ENCODE measurements at places on chromosomes 2 and 18.

DNA sequence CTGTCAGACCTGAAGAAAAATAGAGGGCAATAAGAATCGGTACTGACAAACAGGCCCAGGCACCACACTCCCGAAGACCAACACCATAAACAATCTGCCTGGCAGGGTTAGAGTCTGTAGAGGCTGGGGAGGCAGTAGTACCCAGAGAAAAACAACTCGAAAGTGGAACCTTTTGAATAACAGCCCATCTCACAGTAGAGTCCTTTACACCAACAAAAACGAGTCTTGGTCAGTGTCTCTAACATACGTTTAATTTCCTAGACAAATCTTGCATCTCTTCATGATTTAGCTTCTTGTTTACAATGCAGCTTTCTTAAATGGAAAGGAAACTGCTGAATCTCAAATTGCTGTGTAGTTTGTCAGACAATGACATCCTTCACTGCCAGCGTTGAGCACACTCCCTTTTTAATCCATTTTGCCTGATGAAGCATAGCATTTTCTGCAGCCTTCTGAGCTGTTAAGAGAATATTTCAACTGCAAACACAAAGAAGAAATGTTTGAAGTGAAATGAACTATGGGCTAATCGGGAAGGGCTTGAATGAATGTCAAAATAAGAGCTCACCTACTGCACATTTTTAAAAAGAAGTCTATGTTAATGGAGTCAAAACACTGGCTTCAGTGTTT is 73.1 kb upstream of the DSG1 start:
- no peak for DNase-seq

DNA sequence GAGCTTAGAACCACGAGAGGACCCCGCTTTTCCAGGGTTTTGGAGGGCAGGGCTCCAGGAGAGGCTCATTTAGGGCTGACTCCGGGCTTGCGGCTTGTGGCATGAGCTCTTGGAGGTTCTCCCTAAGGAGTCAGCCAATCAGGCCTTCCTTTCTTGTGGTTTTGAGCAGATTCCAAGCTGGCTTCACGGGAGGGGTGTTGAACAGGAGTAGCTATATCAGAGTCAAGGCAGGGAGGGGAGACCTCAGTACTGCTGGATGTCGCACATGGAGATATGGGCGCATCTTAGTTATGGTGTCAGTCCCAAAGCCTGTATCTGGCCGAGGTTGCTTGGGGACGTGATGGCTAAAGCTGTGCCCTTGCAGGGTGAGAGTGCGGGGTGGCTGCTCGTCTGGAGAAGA is 98.6 kb downstream of the AGAP1 start:
- no peak for DNase-seq

DNA sequence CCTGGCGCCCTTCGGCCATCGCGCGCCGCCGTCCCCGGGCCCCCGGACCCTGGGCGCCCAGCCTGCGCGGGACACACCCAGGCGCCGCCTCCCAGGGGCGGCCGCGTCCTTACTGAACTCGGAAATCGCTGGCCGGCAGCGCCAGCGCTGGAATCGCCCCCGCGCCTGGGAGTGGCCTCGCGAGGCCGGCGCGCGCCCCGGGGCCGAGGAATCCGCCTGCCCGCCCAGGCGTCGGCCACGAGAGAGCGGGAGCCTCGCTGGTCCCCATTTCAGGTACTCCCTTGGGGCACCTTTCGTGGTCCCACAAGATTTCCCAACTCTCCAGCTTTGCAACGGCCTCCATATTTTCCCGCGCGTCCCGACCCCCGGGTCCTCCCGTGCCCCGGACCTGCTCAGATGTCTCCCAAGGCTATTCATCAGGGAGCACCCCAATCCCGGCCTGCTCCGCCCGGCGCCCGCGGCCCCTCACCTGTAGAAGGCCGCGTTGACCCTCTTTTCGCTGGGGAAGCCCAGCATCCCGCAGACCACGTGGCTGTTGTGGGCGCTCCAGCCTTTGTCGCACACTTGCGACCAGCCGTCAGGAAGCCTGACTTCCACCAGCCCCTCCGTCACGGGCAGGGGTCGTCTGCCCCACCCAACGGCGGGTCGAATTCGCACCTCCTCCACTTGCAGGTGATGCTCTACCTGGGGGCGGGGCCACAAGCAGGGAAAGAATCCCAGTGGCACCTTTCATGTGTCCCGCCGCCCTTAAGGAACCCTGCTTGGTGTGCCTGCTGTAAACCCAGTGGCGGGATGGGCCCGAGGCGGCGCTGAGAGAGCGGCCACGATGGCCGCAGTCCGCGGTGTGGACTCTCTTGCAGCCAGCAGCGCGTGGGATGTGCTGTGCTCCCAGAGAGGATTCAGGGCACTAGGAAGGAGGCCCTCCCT is 4.6 kb downstream of the LOXL3 start:
- no peak for DNase-seq

- DNase-seq: no peak
These were observed 120.8 kb downstream of the GLI2 start for GRCh38 chr2:120856421-120856862.

- no peak for DNase-seq
These were observed 71.1 kb downstream of the MTA3 start for GRCh38 chr2:42639340-42640077.

- no peak for DNase-seq
These were observed 92.6 kb downstream of the TTC32 start for GRCh38 chr2:19809206-19809605.

- DNase-seq: no peak
These were observed 29.0 kb downstream of the CENPO start for GRCh38 chr2:24822049-24822706.

All from CD4-positive, alpha-beta T cell treated with Interleukin-10 for 1 hour (primary cell).